CMK (cell line): ENCODE measurements at places on chromosomes 12 and 14.

DNA sequence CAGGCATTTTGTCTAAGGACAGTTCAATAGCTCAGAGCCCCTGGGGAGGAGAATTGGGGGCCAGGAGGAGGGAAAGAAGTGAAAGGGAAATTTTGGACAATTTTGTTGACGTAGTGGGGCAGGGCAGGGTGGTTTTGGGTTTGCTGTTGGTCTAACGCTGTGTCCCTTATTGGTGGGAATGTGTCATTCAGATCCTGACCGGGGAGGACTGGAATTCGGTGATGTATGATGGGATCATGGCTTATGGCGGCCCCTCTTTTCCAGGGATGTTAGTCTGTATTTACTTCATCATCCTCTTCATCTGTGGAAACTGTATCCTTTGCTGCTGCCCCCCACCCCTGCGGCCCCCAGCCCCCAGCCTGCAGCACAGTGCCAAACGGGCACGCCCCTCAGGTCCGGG, 212.1 kb upstream of the FKBP4 start:
- no peak for DNase-seq

GRCh38 chr12:33825442-33825841, 196.9 kb upstream of the ALG10 start:
- no peak for DNase-seq

GRCh38 chr12:43099691-43100163, 452.3 kb downstream of the ADAMTS20 start:
- DNase-seq = no peak

DNA sequence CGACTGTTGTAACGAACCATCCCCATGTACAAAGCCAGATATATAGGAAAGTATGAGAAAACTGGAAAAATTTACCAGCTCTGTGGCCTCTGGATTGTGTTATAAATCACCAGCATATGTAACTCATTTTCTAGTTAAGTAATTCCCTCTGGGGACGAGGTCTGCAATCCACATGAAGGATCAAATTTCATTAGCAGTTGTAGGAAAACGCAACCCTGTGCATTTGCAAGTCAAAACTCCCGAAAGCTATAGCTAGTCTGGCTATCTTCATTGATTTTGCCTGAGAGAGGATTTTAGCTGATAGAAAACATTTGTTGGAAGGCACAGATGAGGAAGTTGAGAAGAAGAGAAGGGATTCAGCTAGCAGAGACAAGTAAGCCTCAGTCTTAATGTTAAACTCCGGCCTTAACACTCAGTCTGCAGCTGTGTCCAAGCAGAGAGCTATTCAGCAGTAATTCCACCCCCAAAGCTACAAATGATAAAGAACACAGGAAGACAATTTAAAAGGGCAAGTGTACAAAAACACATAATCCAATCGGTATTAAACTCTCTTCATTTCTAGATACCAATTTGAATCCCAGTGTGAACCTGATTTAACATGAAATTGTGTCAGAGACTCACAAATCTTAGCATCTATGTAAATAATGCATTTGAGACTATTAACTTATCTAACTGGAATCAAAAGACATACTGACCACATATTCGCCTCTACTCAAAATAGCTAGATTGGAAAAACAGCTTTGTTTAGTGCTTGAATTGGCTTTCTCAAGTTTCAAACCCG, 54.2 kb upstream of the CERS5 start:
- DNase-seq = peak; percentile 17

DNA sequence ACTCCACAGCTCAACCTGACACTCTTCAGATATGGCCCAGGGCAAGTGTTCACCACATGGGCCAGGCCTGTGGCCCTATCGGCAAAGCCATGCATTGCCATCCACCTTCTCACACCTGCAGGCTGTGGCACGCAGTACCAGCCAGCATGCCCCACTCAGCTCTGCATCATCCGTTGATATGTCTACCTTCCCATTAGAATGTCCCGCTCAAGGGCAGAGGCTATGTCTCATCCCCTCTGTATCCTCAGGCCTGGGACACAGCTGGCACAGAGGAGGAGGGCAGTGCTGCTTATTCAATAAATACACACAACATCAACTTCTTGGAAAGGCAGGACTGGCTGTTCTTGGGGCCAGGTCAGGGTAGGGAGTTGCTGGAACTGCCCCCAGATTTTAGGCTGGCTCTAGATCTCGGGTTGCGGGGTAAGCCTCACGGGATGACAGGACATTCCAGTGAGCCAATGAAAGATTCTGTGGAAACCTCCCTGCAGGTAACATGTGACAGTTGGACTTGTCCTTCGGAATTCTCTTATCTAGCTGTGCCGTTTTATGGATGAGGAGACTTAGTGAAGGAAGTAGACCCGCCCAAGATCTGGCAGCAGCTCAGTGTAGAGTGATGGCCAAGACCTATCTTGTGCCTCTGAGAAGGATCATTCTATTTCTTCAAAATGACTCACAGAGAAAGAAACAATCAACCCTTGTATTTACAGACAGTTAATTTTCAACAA, 25.6 kb downstream of the SYNE3 start:
- no peak for DNase-seq

DNA sequence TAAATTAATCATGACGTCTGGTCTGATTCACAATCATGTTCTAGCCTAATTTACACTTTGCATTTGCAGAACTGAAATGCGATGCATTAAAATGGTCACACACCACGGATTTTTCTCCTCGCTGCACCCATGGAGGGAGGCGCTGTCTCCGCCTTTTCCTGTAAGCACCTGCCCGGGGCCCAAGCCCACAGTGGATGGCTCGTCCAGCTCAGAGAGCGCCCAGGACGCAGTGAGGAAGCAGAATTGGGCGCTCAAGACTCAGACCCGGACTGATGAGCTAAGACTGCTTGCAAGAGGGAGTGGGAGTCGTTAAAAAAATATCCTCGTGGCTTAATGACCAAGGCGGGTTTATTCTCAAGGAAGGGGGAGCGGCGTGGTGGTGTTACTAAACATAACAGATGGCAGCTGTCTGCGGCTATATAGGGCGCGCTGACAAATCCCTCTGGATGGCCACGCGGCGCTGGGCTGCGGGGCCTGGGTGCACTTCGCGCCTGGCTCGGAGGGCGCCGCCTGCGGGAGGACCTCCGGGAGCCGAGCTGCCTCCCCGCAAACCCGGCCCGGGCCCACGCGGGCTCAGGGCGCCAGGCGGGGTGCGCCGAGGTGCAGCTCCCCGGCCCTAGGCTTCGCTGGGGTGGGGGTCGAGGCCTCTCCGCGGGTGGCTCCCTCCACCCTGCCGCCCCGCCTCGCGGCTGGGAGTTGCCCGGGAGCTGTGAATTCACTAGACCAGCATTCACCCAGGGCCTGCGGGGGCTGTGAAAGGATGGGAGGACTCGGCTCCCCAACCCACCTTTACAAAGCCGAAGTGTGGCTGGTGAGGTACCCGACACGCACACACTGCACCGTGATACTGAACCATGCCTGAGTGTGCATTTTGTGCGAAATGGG, 78.7 kb downstream of the PPM1A start:
- no peak for DNase-seq

DNA sequence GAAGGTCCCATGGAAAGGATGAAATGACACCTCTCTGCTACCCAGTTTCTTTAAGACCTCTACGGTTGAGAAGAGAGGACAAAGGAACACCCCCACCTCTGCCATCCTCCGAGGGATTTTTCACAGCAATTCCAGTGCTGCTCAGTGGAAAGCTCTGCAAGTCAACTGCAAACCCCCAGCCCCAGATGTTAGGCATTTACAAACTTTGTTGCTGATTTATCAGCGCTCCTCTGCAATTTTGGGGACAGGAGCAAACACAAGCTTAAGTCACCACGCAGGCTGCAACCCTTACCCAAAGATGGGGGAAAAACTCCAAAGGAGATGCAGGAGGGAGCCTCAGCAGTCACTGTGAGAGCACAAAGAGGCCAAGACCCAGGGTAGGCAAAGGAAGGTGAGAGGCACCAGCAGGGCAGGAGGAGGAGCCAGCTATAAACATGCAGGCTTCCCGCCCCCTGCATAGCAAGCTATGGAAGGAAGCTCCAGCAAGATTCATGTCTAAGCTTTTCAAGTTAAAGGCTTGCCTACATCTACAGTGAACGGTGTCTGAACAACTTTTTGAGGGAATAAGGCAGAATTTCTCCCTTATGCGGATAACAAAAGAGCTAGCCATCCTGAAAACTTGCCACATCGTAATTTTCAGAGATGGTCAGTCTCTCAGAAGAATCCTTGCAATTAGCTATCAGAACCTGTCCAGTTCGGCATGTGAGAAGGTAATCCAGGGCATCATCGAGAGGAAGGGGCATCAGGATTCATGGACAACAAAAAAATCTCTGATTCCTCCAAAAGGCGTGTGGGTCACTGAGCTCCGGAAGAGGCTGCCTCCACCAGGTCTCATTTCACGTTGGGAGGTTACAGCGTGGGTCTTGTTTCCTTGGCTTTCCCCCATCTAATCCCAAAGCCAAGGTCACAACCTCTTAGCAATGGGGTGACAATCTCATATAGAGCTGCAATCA, 3.9 kb downstream of the CTDSP2 start:
- no peak for DNase-seq

GRCh38 chr12:91177381-91177780, 5.2 kb downstream of the DCN start:
- no peak for DNase-seq

- DNase-seq = no peak
Observed at GRCh38 chr12:110936367-110937103, 16.2 kb upstream of the MYL2 start.

- DNase-seq = no peak
Observed at GRCh38 chr12:82299319-82300025, 58.7 kb downstream of the CCDC59 start.

DNA sequence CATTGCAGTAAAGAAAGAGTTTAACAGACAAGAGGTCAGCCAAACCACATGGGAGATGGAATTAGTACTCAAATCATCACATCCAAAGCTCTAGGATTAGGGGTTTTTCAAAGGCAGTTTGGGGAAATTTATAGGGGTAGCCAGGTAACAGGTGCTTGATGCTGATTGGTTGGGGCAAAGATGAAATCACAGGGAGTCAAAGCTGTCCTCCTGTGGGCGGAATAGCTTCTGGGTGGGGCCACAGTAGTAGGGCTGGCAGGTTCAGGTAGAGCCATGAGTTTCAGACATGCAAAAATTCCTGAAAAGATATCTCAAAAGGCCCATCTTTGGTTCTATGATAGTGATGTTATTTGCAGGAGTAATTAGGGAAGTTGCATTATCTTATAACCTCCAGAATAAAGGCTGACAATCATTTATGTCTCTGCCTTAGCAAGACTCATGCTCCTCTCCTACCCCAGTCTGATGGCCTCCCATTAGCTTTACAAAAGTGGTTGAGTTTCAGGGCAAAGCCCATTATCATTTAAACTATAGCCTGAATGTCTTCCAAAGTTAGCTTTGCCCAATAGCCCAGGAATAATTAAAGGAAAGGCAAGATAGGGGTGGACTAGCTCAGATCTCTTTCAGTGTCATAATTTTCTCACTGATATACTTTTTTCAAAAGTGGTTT, 42.1 kb upstream of the CNTN1 start:
- no peak for DNase-seq

DNA sequence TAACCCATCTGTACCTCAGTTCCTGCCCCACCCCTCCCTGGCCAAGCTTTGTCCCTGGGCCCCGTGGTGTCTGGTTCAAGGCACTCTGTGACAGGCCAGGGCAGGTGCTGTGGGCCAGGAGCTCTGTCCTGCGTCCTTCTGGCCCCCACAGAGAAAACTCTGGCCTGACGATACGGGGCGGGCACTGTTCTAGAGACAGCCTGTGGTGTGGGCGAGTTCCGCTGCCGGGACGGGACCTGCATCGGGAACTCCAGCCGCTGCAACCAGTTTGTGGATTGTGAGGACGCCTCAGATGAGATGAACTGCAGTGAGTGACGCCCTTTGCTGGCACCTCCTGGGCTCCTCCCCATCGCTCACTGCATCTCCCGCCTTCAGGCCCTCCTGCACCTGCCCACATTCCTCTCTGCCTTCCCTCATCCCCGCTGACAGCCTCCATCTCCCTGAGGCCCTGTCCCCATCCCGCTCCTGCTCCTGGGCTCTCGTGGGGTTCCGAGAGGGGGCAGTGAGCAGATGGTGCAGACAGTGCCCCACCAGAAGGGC, 22.8 kb upstream of the NXPH4 start:
- no peak for DNase-seq

DNA sequence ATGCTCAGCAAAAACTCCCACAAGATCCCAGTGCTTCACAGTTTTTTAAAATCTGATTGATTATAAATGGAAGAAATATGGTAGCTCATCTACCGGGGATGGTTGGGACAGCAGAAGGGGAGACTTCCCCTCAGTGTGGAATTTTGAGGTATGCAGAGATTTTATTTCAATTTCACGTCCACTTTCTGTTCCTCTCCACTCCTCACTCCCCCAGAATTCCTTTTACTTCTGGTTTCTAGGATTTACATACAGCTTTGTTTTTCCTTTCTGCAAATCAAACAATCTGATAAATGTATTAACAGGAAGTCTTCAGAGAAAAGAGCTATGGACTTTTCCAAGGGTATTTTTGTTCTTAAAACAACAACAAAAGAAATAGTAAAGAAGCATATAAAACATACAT, 181.5 kb upstream of the ARHGAP5 start:
- DNase-seq = no peak
